SK-N-DZ (cell line): ENCODE measurements at places on chromosomes 11 and 22.

GRCh38 chr11:66211100-66211499 lies 57.3 kb upstream of the RAB1B start:
- DNase-seq, result no peak

- DNase-seq, result no peak
Measured at GRCh38 chr11:36053862-36054261, 110.0 kb downstream of the LDLRAD3 start.

DNA sequence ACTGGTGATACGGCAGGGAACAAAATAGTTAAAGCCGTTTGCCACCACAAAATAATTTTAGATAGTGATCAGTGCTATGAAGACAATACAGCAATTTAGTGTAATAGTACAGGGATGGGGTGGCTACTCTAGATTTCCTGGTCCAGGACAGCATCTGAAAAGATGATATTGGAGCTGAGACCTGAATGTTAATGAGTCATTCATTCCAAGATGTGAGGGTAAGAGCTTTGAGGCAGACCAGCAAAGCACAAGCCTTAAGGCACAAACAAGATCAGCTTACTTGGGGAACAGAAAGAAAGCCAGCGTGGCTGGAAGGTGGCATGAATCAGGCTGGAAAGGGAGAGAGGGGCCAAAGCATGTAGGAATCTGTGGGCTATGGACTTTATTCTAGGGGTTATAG lies 132.3 kb downstream of the TRIM44 start:
- DNase-seq, result no peak

GRCh38 chr11:6419009-6419631 lies at the start of gene APBB1:
Gene APBB1, minus strand, starts transcription at chr11:6419094. Its CDS starts 7,747 bp downstream, at chr11:6411347.
- DNase-seq, result peak; percentile 69

- no peak for DNase-seq
Measured at GRCh38 chr11:128405714-128406662, 181.4 kb downstream of the ETS1 start.

GRCh38 chr22:33570110-33570509 lies 350.2 kb downstream of the LARGE1 start:
- no peak for DNase-seq

DNA sequence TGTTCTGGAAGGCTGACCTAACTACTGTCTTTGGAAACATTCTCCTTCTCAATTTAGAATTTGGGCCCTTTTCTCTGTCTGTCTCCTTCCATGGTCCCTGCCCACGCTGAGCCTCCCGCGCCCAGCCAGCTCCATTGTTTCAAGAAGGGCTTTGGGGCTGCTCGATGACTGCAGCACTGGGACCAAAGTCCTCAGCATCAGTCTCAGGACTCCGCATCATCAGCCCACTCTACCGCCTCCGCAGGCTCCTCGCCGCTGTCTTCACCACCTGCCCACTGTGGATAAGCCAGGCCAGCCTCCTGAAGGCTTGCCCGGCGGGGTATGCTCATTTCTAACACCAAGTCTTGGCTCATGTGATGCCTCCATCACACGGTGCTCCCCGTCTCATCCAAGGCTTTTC lies 81.3 kb downstream of the ZBTB16 start:
- no peak for DNase-seq

DNA sequence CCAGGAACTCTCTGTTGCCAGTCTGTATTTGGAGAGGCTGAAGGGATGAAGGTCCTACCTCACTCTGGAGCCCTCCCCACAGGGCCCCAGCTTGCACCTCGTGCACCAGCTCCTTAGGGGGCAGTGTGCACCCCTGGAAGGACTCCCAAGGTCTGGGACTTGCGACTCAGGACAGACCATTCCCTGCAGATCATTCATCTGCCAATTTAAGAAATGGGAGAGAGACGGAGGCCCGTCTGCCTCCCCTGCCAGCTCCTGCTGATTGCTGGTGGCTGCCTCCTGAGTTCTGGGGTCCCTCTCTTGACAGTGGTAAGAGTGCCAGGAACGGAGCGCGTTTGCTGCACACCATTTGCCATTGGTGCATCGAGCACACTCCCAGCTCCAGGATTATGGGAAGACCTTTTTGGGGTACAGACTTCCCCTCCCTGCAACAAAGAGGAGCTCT lies 27.4 kb upstream of the MALAT1 start:
- peak; percentile 78 for DNase-seq
